Progenitor cell of endocrine pancreas (in vitro differentiated cells): ENCODE measurements at places on chromosomes 4 and X.

- peaks cover 3% of the 10 kb centered on the region for H3K4me1 ChIP-seq
- H3K27ac ChIP-seq: no peak overlapping the region
- H3K4me3 ChIP-seq: no peak overlapping the region
- no peaks in the 10 kb centered on the region for H3K27me3 ChIP-seq
- no peaks in the 10 kb centered on the region for H3K36me3 ChIP-seq
Observed at GRCh38 chr4:141248029-141248428, 27.3 kb downstream of the ZNF330 start.

GRCh38 chr4:122512430-122512829 is 55.9 kb upstream of the IL2 start:
- H3K36me3 ChIP-seq: no peaks in the 10 kb centered on the region
- no peaks in the 10 kb centered on the region for H3K4me1 ChIP-seq
- H3K4me3 ChIP-seq: no peak overlapping the region
- no peak for DNase-seq
- H3K27ac ChIP-seq: no peak overlapping the region

DNA sequence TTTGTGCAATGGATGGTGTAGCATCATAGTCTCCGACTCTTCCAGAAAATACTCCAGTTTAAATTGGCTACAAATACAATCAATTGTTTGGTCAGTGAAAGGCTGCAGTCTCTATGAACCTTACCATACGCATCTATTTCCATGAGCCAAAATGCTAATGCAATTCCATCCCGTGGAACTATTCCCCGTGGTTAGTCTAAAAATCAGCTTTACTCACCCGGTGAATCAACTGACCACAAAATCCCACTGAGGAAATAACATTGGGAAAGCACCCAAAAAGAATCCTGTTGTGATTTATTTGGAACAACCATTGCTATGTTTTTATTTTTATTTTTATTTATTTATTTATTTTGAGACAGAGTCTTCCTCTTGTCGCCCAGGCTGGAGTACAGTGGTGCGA is 87.1 kb downstream of the DHX15 start:
- H3K4me3 ChIP-seq: no peak overlapping the region
- H3K27me3 ChIP-seq: peaks cover 32% of the 10 kb centered on the region
- H3K36me3 ChIP-seq: no peaks in the 10 kb centered on the region
- no peak for DNase-seq
- H3K27ac ChIP-seq: no peak overlapping the region

DNA sequence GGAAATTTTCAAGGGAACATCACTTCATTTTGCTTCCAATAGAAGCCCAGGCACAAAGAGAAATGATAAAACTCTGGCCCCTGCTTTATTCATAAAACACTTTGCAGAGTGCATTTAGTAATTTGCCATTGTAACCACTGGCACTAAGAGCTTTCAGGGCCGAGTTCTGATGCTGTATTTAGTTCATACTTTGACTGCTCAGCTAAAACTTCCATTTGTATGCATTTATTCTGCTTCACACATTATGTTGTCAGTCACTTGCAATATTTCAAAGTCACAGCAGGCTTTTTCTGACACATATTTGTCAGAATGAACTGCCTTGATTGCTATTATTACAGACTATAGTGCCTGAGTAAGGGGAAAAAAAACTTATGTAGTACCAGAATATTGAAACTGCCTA is 174.3 kb upstream of the ATOH1 start:
- no peaks in the 10 kb centered on the region for H3K4me1 ChIP-seq
- no peak overlapping the region for H3K27ac ChIP-seq
- H3K36me3 ChIP-seq: no peaks in the 10 kb centered on the region
- DNase-seq: no peak
- no peaks in the 10 kb centered on the region for H3K27me3 ChIP-seq

GRCh38 chr4:182144626-182145333 is 98.4 kb upstream of the TENM3 start:
- peak; percentile 26 for DNase-seq
- peaks cover 17% of the 10 kb centered on the region for H3K4me1 ChIP-seq
- peak overlapping the region; percentile 87 for H3K4me3 ChIP-seq
- H3K27ac ChIP-seq: peak overlapping the region; percentile 89
- H3K27me3 ChIP-seq: peaks cover 76% of the 10 kb centered on the region
- H3K36me3 ChIP-seq: no peaks in the 10 kb centered on the region

DNA sequence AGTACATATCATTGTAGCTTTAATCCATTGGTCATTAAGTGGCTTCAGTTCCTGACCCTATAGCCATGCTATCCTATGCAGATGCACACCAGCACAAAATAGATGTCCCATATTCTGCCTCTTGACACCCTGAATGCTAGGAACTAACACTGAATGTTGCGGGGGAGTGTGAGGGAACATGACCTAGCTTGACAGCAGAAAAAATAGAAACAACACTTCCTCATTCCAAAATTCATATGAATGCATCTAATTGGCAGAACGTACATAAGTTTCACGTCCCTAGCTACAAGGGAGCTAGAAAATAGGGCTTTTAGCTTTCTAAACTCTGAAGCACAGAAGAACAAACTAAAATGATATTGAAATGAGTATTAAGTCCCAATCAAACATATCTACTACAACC is 14.4 kb upstream of the DCAF8L1 start:
- H3K27me3 ChIP-seq: no peaks in the 10 kb centered on the region
- H3K27ac ChIP-seq: no peak overlapping the region
- peaks cover 10% of the 10 kb centered on the region for H3K4me1 ChIP-seq
- H3K4me3 ChIP-seq: no peak overlapping the region

DNA sequence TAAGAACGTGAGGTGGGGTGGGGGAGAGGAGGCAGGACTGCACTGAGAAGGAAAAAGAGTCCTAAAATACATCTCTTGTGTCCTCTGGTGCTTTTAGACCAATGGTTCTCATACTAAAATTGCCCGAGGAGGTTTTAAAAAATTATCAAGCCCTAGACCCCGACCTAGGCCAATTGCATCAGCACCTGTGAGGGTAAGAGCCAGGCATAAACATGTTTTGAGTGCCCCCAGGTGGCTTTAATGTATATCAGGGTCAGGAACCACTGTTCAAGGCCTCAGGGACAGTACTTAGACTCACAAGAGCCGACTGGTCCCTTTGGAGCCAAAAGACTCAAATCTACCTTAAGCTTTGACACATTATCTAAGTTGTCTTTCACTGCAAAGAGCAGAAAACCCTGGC is 37.5 kb upstream of the TMEM150C start:
- no peak for DNase-seq
- H3K4me1 ChIP-seq: no peaks in the 10 kb centered on the region
- peaks cover 7% of the 10 kb centered on the region for H3K27me3 ChIP-seq
- H3K36me3 ChIP-seq: no peaks in the 10 kb centered on the region
- no peak overlapping the region for H3K4me3 ChIP-seq

- H3K4me3 ChIP-seq: no peak overlapping the region
- DNase-seq: no peak
- no peak overlapping the region for H3K27ac ChIP-seq
- no peaks in the 10 kb centered on the region for H3K36me3 ChIP-seq
Observed at GRCh38 chr4:124737619-124738018, 25.1 kb upstream of the ANKRD50 start.

GRCh38 chr4:173282626-173283025 is 51.5 kb downstream of the HMGB2 start:
- H3K4me3 ChIP-seq: no peak overlapping the region
- H3K27ac ChIP-seq: peak overlapping the region; percentile 81
- peaks cover 26% of the 10 kb centered on the region for H3K36me3 ChIP-seq
- H3K4me1 ChIP-seq: peaks cover 10% of the 10 kb centered on the region

- H3K4me3 ChIP-seq: no peak overlapping the region
- no peaks in the 10 kb centered on the region for H3K4me1 ChIP-seq
- H3K36me3 ChIP-seq: no peaks in the 10 kb centered on the region
- H3K27ac ChIP-seq: no peak overlapping the region
- peaks cover 45% of the 10 kb centered on the region for H3K27me3 ChIP-seq
Observed at GRCh38 chr4:3492741-3493719, 29.9 kb downstream of the DOK7 start.

DNA sequence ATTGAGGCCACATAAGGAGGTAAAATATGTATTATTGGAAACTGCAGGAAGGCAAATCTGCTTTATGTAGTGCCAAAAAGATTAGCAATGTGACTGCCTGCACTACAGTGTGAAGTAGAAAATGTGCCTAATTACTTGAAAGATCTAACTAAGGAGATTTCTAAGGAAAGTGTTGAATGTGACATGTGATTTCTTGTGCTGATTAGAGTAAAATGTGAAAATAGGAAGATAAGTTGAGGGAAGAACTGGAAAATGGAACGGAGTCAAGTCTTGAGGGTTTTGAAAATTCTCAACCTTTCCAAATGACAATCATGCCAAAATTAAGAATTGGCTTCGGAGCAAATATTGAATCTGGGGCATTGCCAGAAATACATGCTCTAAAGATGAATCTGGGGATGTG is 209.5 kb upstream of the SPOCK3 start:
- H3K4me3 ChIP-seq: no peak overlapping the region
- no peak overlapping the region for H3K27ac ChIP-seq
- DNase-seq: no peak
- H3K36me3 ChIP-seq: no peaks in the 10 kb centered on the region

DNA sequence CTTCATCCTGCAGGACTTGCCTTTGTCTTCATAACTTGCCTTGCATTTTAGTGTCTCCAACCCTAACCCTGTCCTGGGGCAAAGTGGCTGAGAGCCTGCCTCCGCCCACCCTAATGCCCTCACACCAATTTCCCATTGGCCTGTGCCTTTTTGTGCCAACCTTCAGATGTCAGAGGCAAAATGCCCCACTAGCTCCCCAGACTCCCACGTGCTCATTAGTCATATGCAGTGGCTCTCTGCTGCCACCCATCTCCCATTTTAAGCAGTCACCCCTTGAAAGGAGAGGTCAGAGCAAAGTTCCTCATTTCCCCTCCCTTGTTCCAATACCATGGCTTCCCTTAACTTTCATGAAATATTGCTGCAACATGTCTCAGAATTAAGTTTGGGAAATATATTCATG is 74.8 kb upstream of the PASD1 start:
- H3K4me1 ChIP-seq: no peaks in the 10 kb centered on the region
- no peak overlapping the region for H3K4me3 ChIP-seq
- H3K27ac ChIP-seq: no peak overlapping the region
- H3K36me3 ChIP-seq: no peaks in the 10 kb centered on the region
- no peak for DNase-seq
- no peaks in the 10 kb centered on the region for H3K27me3 ChIP-seq

- no peaks in the 10 kb centered on the region for H3K27me3 ChIP-seq
- H3K36me3 ChIP-seq: peaks cover 23% of the 10 kb centered on the region
- no peak overlapping the region for H3K27ac ChIP-seq
- H3K4me3 ChIP-seq: no peak overlapping the region
- DNase-seq: no peak
Observed at GRCh38 chrX:108537005-108537404, 97.4 kb downstream of the COL4A5 start.

DNA sequence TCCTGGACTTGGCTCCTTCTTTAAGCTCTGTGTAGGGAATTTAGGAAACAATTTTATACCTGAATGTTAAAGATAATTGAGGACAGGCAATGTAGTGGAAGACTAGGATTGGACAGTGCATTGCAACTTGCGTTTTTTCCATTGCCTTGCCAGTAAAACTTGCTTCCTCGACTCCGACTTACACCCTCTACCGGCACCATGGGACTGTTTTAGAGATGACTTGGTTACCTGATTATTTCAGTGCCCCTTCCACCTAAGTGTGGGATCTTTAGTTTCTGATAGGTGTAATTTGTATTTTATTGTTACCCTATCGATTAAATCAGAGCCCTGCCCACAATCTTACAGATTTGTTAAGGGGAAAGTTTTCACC is 1.2 kb downstream of the PRPS1 start:
- H3K4me3 ChIP-seq: peak overlapping the region; percentile 87
- no peaks in the 10 kb centered on the region for H3K27me3 ChIP-seq
- no peak for DNase-seq
- H3K36me3 ChIP-seq: peaks cover under 1% of the 10 kb centered on the region
- H3K27ac ChIP-seq: no peak overlapping the region
